ENCODE measurements at places on chromosomes 6 and 20. TPM values are rescaled to one million over a fixed set of nuclear protein-coding genes. Genes with fewer than 3 reads are reported as not detected.
A peak's percentile ranks its signal among the peaks of the same experiment; 100 is the strongest.

CFAP206 gene
- total RNA-seq: not detected

CBFA2T2 gene
- total RNA-seq: 10.9 TPM

GRCh38 chr6:40162074-40162473 lies 227.8 kb upstream of the MOCS1 start:
- no peak for DNase-seq
- no peak overlapping the region for H3K4me3 ChIP-seq
- H3K36me3 ChIP-seq: no peaks in the 10 kb centered on the region
- H3K27ac ChIP-seq: no peak overlapping the region

RNF8 gene
- total RNA-seq: 19.8 TPM

ABHD16B gene
- not detected for total RNA-seq

- no peak for DNase-seq
- no peaks in the 10 kb centered on the region for H3K27me3 ChIP-seq
- no peaks in the 10 kb centered on the region for H3K4me1 ChIP-seq
- H3K27ac ChIP-seq: no peak overlapping the region
- H3K36me3 ChIP-seq: peaks cover 8% of the 10 kb centered on the region
Measured at GRCh38 chr20:62846166-62846890, 15.3 kb downstream of the TCFL5 start.

DNA sequence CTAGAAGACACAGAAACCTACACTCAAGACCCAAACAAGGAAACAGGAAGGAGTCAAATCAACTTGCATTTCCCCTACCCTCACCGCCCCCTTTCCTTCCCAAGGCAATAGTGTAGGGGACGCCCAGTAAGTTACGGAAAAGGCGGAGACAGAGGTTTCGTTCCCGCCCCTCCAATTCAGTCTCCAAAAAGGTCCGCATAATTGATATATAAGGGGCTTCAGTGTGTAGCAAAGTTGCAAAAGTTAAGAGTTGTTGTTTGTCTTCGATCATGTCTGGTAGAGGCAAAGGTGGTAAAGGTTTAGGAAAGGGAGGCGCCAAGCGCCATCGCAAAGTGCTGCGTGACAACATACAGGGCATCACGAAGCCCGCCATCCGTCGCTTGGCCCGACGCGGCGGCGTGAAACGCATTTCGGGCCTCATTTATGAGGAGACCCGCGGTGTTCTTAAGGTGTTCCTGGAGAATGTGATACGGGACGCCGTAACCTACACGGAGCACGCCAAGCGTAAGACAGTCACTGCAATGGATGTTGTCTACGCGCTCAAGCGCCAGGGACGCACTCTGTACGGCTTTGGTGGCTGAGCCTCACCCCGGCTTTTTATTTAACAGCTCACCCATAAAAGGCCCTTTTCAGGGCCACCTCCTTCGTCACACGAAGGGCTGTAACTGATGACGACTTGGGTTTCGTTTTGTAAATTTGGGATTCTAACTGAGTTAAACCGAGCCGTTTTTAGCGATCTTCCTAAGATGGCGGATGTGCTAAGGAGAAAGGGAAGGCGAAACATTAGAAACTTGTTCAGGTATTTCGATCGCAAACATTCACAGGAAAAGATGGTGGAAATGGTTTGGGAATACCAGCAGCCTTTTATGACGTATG lies 124.6 kb upstream of the BTN3A2 start:
- no peaks in the 10 kb centered on the region for H3K27me3 ChIP-seq
- peak; percentile 88 for DNase-seq
- peaks cover 32% of the 10 kb centered on the region for H3K4me1 ChIP-seq
- H3K27ac ChIP-seq: peak overlapping the region; percentile 92

- H3K4me3 ChIP-seq: no peak overlapping the region
- no peaks in the 10 kb centered on the region for H3K4me1 ChIP-seq
- H3K36me3 ChIP-seq: no peaks in the 10 kb centered on the region
- H3K27me3 ChIP-seq: peaks cover 12% of the 10 kb centered on the region
- DNase-seq: no peak
Measured at GRCh38 chr6:153108315-153108714, 22.8 kb downstream of the RGS17 start.

GRCh38 chr6:161256407-161256806 lies 17.5 kb downstream of the AGPAT4 start:
- no peak overlapping the region for H3K4me3 ChIP-seq
- no peaks in the 10 kb centered on the region for H3K36me3 ChIP-seq
- H3K27ac ChIP-seq: no peak overlapping the region

GRCh38 chr6:126662966-126663365 lies 323.1 kb downstream of the CENPW start:
- no peak overlapping the region for H3K4me3 ChIP-seq
- no peak for DNase-seq
- no peaks in the 10 kb centered on the region for H3K27me3 ChIP-seq
- H3K4me1 ChIP-seq: no peaks in the 10 kb centered on the region

- no peak overlapping the region for H3K4me3 ChIP-seq
- H3K4me1 ChIP-seq: peaks cover 52% of the 10 kb centered on the region
- H3K27ac ChIP-seq: peak overlapping the region; percentile 2
- H3K27me3 ChIP-seq: peaks cover 13% of the 10 kb centered on the region
- DNase-seq: peak; percentile 63
- H3K36me3 ChIP-seq: no peaks in the 10 kb centered on the region
Measured at GRCh38 chr20:45998761-45999160, 9.9 kb upstream of the MMP9 start.

PCIF1 gene
- 27.8 TPM for total RNA-seq

- H3K27me3 ChIP-seq: no peaks in the 10 kb centered on the region
- no peak within 1 kb of the TSS for H3K27ac ChIP-seq
- DNase-seq: no peak
- H3K4me3 ChIP-seq: no peak within 1 kb of the TSS
- peaks cover 32% of the 10 kb centered on the region for H3K36me3 ChIP-seq
Measured at GRCh38 chr6:31878726-31879125, at the start of gene SLC44A4. TSS of gene SLC44A4 (minus strand) at chr6:31878997. CDS start at chr6:31878980, 17 bp downstream.

DNA sequence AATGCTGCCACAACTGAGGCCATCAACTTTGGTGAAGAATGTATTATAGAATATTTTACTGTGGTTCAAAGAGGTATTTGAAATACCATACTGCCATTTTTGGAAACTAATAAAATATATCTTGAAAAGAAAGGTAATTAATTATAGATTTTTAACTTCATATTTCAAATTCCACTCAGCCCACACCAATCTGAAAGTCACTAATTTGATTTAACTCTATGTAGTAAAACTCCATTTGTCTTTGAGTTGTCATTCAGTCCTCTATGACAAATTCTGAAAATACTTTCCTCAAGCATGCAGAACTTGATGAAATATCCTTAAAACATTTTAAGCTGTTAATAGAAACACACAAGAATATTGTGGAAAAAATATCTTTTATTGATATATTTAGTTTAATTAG lies 1196.7 kb upstream of the CITED2 start:
- no peak for DNase-seq
- no peaks in the 10 kb centered on the region for H3K36me3 ChIP-seq
- H3K27me3 ChIP-seq: peaks cover 2% of the 10 kb centered on the region
- no peaks in the 10 kb centered on the region for H3K4me1 ChIP-seq

OPRL1 gene
- total RNA-seq: 0.61 TPM

HLA-C gene
- 833 TPM for total RNA-seq

DNA sequence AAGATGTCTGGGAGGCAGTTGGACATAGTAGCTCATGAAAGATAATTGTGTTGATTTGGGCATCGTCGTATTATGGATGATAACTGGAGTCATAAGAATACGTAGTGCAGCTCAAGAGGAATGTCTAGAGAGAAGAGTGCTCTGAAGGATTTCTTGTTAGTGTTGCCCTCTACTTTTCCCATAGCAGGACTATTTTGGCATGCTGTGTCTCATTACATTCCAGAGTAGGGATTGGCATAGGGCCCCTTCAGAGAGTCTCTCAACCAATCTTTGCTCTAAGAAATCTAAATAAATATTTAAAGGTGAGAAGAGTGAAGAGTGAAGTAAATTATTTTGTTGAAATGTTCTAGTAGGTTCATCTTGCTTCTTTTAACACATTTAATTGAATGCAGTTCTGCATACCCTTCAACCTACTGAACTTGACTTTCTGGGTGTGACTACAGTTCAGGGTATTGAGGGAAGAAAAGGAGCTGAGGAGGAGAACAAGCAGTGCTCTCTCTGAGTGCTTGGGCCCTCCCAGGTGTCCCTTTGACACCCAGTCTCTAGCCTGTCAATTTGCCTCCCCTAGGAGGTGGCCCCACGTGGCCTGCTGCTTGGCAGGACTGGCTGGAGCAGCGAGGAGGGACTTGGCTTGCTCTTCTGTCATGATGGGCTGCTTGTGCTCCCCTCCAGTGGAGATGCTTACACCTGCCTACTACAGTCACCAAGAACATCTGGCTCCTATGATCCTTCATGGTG lies 33.3 kb downstream of the SOBP start:
- DNase-seq: no peak
- H3K4me3 ChIP-seq: no peak overlapping the region
- no peaks in the 10 kb centered on the region for H3K4me1 ChIP-seq
- no peaks in the 10 kb centered on the region for H3K36me3 ChIP-seq
- no peak overlapping the region for H3K27ac ChIP-seq
- peaks cover 6% of the 10 kb centered on the region for H3K27me3 ChIP-seq

DNA sequence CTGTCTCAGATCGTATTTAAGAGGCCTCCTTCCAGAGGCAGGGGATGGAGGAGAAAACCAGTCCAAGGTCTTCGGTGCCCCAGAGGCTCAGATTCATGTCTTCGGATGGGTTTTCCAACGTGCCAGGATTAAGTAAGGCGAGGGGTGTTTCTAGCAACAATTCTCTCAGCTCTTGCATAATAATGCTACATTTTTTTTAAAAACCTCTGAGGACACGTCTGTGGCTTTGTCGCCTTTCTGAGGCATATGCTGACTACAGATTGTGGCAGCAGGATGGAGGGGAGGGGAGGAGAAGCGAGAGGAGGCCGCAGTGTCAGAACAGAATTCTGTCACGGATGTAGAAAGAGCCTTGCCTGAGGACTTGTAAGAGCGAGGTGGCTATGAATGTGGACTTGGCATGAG lies 17.7 kb upstream of the CCDC167 start:
- H3K4me3 ChIP-seq: peak overlapping the region; percentile 78
- peak overlapping the region; percentile 97 for H3K27ac ChIP-seq
- H3K4me1 ChIP-seq: peaks cover 90% of the 10 kb centered on the region

THEMIS gene
- total RNA-seq: 80.1 TPM

All from activated CD8-positive, alpha-beta T cell treated with anti-CD3 and anti-CD28 coated beads for 36 hours (primary cell).